Osteoblast (primary cell): ENCODE measurements at places on chromosomes 7 and 10. TPM values are rescaled to one million over a fixed set of nuclear protein-coding genes. Genes with fewer than 3 reads are reported as not detected.

- DNase-seq: no peak
Observed at GRCh38 chr10:63393050-63393449, 72.7 kb downstream of the JMJD1C start.

DNA sequence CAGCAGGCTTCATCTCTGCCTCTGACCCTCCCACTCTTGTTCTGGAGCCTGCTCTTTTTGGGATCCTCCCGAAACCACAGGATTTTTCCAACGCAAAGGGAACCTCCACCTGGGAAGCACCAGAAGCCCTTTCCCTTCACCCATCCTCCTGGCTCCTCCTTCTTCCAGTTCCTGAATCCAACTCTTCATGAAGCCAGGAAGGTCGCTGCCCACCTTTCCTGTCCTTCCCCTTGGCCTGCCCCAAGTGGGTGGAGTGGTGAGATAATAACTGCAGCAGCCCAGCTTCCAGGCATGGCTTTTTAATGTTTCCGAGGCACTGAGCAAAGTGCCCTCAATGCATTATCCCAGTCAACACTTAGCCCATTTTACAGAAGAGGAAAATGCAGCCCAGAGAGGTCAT, 70.8 kb upstream of the EEPD1 start:
- DNase-seq: no peak

DNA sequence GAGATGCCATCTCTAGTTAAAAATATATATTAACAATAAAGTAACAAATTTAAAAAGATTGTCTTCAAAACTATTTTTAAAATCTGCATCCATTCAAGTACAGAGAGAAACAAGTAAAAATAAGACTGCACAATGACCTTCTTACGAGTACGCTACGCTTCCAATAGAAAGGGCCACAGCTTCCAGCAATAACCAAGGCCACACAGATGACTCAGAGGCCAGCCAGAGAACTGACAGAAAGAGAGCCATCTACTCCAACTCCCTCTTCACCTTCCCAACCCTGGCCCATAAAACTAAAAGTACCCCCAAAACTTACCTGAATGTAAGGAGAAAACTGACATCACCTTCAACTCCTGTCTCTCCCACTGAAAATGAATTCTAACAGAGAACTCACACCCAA, 26.8 kb downstream of the PILRA start:
- no peak for DNase-seq

DNA sequence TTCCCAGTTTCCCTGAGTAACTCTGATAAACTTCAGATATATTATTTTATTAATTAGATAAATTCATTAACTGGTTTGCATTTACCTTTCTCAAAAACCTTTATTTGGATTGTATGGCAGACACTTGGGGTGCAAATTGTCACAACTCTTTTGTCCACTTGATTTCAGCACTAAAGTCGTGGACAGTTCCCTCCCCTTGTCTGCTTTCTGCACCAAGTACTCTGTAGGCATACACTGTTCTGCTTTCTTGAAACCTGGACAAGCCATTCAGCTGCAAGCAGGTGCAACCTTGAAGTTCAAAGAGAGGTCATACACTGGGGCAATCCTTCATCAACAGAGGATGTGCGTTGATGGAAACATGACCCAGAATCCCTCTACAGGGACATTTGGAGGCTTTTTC, 162.9 kb downstream of the ARL5B start:
- DNase-seq: no peak

GRCh38 chr10:96842896-96843723, 11.0 kb downstream of the LCOR start:
- DNase-seq: no peak

CNTNAP2 gene
- 7.6 and 10.6 TPM in 2 replicates for total RNA-seq

AIFM2 gene
- total RNA-seq: 14.4 and 14.8 TPM in 2 replicates
